ENCODE measurements at places on chromosomes 2 and 18.
A peak's percentile ranks its signal among the peaks of the same experiment; 100 is the strongest.

- DNase-seq = no peak
Measured at GRCh38 chr2:47093626-47094025, 61.5 kb downstream of the STPG4 start.

DNA sequence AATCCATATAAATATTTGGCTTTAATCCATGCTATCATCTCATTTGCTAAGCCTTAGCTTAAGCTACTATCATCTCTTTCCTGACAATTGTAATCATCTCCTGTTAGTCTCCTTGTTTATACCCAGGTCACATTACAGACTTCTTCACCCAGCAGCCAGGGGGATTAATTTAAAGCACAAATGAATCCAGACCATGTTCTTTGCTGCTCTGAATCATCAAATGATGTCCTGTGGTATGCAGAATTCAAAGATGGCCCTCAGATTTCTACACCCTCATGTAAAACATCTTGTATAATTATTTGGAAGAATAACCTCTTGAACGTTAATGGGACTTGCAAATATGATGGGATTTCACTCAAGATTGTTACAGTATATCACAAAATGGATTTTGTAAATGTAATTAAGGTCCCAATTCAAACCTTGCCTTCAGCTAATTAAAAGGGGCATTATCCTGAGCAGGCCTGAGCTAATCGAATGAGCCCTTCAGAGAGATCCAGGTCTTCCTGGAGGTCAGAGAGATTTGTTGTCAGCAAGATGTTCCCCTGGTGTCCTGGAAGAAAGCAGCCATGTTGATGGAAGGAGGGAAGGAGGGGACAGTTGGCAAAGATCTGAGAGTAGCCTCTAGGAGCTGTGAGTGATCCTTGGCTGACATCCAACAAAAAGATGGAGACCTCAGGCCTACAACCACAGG lies 241.1 kb upstream of the MMADHC start:
- DNase-seq = no peak

- peak; percentile 26 for DNase-seq
Measured at GRCh38 chr2:105671156-105671555, 73.6 kb upstream of the NCK2 start.

- no peak for DNase-seq
Measured at GRCh38 chr2:762646-763045, 85.4 kb upstream of the TMEM18 start.

- DNase-seq = peak; percentile 85
Measured at GRCh38 chr18:3177902-3178687, 41.7 kb downstream of the MYOM1 start.

DNA sequence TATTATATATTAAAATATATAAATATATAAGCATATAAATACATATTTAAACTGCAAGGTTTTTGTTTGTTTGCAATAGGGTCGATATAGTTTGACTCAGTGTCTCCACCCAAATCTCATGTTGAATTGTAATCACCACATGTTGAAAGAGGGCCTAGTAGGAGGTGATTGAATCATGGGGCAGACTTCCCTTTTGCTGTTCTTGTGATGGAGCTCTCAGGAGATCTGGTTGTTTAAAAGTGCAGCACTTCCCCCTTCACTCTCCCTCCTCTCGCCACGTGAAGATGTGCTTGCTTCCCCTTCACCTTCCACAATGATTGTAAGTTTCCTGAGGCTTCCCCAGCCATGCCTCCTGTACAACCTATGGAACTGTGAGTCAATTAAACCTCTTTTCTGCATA lies 2137.3 kb upstream of the CELF4 start:
- no peak for DNase-seq

DNA sequence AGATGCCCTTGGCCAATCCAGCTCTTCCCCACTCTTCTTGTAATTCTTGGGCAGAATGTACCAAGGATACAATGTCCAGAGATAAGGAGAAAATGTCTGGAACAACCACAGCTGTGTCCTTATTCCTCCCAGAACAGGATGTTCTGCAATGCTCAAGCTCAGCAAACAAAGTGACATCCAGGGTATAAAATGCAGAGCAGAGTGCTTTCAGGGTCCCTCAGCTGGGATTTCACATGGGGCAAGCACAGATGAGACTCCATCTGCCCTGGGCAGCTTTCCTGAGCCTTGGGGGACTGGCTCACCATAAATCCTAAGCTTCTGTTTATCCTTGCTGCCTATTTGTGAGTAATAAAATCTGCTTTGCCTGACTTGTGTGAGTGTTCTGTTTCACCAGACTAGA lies 127.4 kb downstream of the VAPA start:
- DNase-seq = peak; percentile 19

DNA sequence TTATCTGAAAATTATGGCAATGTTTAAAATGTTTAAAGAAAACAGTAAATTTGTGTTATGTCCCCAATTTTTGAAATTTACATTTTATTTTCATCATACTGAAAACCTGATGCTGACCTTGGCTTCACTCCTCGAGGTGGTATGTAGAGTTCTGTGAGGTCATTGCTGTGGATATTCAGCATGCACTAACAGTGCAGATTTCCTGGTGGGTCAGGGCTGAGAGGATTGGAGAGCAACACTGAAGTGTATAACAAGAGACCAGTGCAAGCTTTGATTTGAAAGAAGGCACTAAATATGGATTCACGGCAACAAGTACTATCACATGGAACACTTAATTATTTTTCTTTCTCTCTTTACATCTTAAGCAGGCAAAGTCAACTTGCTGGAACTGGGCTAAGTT lies 134.1 kb downstream of the SLC8A1 start:
- DNase-seq = no peak

- DNase-seq = no peak
Measured at GRCh38 chr2:15302154-15302553, 259.0 kb downstream of the NBAS start.

- no peak for DNase-seq
Measured at GRCh38 chr2:119338826-119339561, 27.6 kb downstream of the C2orf76 start.

DNA sequence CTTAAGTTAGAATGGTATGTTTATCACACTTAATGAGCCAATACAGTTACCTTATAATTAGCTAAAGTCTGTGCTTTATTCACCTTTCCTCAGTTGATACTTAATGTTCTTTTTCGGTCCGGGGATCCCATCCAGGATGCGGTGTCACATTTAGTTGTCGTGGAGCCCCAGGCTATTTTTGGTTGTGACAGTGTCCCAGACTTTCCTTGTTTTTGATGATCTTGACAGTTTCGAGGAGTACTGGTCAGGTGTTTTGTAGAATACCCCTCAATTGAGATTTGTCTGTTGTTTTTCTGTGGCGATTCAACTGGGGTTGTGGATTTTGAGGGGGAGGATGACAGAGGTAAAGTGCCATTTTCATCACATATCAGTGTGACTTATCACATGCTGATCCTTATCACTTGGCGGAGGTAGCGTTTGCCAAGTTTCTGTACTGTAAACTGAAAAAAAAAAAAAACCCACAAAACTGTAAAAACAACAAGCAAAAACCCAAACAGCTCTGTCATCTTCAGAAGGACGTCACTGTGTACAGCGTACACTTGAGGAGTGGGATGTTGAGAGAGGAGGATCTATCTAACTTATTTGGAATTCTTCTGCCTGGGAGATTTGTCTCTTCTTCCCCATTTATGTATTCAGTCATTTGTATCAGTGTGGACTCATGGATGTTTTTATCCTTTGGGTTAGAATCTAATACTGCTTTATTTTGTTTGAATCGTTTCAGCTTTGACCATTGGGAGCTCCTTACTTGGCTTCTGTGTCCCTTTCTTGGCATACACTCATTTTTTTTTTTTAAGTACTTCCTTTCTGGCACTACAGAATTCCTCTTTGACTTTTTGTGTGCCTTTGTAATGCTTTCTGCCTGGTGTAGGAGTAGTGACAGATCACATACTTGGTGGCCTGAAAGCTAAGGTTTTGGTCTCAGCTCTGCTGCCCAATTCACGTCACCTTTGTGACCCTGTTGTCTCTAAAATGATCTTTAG lies 68.1 kb downstream of the FMNL2 start:
- no peak for DNase-seq

- DNase-seq = no peak
Measured at GRCh38 chr2:15714002-15714401, 122.3 kb downstream of the DDX1 start.

GRCh38 chr2:164554487-164554886 lies 66.8 kb downstream of the GRB14 start:
- DNase-seq = no peak

DNA sequence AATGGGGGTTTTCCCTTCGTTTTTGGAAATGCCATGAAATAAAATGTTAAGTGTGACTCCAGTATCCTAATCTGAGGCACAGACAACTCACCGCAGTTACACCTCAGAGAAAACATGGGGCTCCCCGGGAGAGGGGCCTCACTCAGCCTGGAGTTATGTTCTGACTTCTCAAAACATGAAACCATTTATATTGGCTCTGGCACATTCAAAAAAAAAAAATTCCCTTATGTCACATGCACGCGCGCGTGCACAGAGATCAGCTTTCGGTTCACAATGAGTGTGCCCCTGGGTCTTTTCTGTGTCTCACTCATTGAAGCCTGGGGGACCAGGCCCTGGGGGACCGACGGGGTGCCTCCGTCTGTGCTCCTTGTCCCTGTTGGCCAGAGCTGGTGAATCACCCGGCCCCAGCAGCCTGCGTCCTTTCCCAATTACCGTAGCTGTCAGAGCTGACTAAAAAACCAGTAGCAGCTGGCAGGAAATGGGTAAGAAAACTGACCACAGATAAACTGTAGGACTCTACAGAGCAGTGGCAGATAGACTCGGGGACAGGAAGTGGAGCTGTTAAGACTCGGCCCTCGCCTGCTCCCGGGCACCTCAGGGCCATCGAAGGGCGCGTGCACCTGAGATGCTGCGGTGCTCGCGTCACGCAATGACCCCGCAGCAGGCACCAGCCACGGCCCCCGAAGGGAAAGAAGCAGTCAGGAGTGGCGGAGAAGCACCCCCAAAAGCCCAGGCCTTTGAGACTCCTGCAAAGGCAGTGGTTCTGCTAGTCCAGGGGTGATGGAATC lies 138.3 kb upstream of the ID2 start:
- peak; percentile 79 for DNase-seq

GRCh38 chr2:160911258-160911657 lies 249.0 kb upstream of the TANK start:
- no peak for DNase-seq

GRCh38 chr2:210072922-210073509 lies 70.6 kb downstream of the RPE start:
- no peak for DNase-seq

- DNase-seq = no peak
Measured at GRCh38 chr2:197851451-197851850, 47.1 kb downstream of the PLCL1 start.

DNA sequence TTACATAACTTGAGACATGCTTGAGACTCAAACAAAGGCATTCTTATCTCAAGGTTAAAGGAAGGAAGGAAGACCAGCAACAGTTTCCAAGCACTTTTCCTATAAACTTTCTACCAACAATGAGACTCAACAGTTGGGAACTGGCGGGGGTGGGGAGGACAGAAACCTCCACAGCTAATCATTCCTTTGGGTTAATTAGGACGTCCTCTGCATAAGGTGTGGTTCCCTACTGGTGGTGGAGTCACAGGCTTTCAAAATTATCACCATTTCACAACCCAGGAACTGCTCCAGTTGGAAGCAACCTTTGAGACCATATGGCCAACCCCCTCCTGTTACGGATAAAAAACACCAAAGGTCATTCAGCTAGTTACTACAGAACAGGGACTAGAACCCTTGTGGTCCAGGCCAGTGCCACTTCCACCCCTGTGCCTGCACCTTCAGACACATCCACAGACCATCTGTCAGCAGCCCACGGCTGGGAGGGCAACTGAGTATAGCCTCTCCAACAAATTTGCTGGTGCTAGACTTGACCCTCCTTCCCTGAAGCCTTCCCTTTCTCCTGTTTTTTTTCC lies 30.1 kb upstream of the ATL2 start:
- no peak for DNase-seq

DNA sequence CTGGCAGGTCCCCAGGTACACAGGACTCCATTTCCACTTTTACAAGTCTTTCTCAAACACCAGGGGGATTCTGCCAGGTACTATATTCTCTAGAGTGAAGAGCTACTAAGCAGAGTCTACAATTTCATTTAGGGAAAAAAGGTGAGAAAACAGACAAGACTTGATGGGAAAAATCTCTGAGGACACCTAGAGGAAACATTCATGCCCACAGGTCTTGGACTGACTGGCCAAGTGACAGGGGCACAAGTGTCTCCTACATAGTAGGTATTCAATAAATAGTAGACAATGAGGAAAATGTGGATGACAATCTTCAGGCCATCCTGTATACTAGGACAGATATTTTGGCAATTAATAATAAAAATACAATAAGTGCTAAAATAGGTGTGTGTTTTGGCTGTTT lies 228.6 kb downstream of the CLIP4 start:
- DNase-seq = no peak

DNA sequence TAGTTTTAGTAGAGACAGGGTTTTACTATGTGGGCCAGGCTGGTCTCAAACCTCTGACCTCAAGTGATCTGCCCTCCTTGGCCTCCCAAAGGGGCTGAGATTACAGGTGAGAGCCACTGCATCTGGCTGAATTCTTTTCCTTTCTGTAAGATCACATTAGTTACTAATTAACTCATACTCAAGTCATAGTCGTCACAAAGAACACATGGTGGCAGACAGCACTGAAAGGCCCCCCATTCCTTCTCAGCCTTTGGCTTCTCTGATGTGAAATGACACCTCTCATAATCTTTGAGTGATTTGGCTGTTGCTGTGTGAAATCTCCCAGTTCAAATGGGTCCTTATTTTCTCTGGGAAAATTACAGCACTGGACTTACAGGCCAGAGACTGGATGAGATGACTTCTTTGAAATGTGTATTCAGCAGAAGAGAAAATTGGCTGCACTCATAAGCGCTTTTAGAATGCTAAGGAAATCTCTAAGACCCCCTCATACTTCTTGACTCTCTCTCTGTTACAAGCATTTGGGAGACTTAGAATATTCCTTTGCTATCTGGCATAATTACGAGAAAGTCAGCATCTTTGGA lies 764.8 kb downstream of the RNF144A start:
- no peak for DNase-seq

- no peak for DNase-seq
Measured at GRCh38 chr2:211741966-211742365, 796.6 kb downstream of the ERBB4 start.

DNA sequence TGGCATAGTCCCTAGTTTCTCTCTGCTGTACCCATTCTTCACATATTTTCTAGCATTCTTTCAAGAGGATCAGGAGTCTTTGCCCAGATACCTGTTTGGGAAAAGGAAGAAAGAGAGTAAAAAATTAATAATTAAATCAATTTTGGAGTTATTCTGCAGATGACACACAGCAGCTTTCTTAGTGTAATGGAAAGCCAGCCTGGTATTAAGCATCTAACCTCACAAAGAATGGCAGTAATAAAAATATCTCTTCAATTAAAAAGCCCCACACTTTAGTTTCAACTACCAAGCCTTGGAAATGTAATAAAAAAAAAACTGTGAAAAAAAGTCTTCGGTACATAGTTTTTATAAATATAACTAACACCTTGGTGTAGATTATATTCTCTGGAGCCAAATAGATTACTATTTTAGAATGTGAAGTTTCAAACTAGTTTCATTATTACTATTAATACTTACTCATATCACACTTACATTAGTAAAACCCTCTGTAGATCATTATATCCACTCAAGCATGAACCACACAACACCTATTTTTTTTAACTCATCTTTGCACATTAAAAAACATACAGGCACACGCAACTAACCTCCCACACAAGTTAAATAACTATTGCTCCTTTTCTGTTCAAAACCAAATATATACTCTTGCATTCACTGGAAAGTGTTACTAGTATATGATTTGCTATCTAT lies 90.9 kb downstream of the GPD2 start:
- DNase-seq = no peak
